NCI-H1092 (cell line): ENCODE measurements at places on chromosomes 3 and 15.

DNA sequence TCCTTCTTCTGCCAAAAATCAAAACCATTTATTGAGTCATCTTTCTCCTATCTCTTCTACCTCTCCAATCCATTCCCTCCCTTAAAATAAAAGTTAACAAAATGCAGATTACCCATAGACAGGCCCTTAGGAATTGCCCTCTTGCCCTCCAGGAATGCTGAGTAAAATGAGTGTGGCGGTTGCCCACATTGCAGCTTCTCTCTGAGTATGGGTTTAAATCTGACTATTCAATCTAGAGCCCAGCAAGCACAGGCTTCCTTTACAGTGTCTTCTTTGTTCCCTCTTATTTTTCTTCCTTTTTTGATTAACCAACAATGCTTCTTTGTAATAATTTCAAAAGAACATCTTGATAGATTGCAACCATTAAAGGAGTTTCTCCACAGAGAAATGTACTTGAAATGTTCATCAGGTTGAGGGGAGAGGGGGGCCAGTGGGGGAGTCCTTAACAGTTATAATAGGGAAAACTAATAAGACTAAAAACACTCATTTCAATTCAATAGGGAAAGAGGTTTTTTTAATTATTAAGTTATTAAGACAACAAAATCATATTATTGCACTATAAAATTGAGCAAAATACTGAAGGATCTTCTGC, 135.3 kb upstream of the LMCD1 start:
- no peak for DNase-seq

- no peak for DNase-seq
Observed at GRCh38 chr15:44682211-44682610, 18.7 kb upstream of the SPG11 start.

DNA sequence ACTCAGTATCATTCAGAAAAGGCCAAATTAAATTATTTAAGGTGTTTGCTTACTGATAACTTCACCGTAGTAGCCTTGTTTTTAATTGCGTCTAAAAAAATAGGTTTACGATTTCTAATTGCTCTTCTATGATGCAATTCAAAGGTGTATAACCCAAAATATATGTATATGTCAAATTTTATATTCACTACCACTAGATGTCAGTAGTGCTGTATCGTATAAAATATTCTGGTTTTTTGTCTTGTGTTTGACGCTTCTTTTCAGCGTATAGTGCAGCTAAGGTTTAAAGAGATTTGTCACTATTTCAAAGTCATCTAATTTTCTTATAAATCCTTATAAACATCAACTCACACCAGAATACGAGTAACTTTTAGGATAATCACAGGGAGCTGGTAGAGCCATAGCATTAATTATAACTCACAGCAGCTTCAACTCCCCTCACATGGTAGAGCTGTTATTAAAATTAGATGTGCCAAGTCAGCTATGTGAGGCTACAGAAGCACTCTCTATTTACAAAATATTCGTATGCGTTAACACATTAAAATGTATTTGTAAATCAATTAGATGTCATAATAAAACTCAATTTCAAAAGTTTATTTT, 3.5 kb downstream of the PFN2 start:
- DNase-seq = peak; percentile 21

DNA sequence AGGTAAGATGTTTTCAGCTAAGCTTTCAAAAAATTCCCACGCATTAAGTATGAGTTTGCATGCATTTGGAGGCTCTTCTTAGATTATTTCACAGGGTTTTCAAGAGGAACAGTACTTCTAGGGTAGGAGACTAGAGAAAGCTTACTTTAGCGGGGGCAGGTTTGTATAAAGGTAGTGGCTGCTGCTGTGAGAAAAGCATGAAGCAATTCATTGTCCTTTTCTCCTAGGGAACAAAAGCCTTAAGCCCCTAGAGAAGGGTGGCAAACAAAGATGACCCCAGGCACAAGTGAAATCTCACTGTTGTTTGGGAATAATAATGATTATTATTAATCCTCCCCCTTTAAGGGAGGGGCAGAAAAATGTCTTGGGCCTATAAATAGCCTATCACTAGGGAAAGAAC, 310.7 kb downstream of the DIPK2A start:
- DNase-seq = no peak

DNA sequence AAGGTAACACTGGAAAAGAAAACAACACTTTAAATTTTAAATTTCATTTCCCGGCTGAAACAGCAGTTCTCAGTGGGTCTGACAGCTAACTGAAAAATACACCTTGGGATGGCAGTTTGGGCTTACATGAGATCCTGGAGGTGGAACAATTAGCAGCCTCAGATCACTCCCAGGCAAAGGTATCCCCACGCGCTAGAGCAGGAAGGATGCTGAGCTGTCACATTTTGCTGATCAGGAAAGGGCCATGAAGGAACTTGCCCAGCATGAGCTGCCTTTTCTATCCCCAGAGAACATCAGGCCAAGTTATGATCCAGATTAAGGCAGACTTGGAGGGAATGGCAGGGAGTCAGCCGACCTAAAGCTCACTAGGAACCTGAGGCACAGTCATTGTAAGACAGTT, 204.8 kb upstream of the SLC2A2 start:
- DNase-seq = no peak

GRCh38 chr15:46956456-46956855, 760.8 kb upstream of the SEMA6D start:
- DNase-seq = no peak

GRCh38 chr3:121981473-121981872, 40.6 kb downstream of the ILDR1 start:
- DNase-seq = no peak

DNA sequence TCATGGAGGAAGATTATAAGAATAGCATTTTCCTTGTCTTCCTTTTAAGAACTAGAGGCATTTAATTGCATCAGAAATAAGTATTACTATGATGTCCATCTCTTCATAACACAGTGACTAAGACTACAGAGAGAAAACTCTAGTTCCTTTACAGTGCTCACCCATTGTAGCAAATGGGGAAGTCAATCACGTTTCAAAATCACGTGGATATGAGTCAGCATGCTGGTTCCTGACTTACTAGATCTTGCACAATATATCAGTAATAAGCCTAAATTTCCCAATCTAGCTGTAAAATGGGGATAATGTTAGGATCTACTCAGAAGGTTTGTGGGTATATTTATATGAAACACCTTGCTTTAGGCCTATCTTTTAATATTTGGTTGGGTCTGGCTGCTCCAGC, 254.8 kb upstream of the EOMES start:
- no peak for DNase-seq

- no peak for DNase-seq
Observed at GRCh38 chr3:76756577-76756976, 283.3 kb upstream of the ROBO2 start.

- DNase-seq = no peak
Observed at GRCh38 chr3:38029400-38030125, at the start of gene PLCD1. Gene PLCD1, minus strand, starts transcription at chr3:38029642. Its CDS starts 103 bp downstream, at chr3:38029539.

DNA sequence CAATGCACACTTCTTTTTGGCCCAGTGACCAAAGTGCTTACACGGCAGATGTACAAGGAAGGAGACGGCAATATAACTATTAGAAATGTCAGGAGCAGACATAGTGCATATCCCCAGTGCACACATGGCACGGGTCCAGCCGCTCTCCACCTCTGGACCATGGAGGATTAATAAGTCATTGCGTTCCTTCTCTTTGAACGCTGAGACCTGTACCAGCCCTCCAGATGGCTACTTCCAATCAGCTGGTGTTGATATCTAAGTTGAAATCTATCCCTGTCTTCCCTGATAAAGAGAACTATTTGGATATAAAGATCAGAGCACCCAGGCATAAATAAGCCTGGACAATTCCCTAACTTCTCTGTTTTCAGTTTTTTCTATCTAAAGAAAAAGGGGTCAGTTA, 212.5 kb downstream of the CADPS start:
- no peak for DNase-seq

GRCh38 chr15:48871542-48871941, 6.4 kb upstream of the EID1 start:
- no peak for DNase-seq

GRCh38 chr3:126423191-126424038, 28.7 kb downstream of the CFAP100 start:
- no peak for DNase-seq

DNA sequence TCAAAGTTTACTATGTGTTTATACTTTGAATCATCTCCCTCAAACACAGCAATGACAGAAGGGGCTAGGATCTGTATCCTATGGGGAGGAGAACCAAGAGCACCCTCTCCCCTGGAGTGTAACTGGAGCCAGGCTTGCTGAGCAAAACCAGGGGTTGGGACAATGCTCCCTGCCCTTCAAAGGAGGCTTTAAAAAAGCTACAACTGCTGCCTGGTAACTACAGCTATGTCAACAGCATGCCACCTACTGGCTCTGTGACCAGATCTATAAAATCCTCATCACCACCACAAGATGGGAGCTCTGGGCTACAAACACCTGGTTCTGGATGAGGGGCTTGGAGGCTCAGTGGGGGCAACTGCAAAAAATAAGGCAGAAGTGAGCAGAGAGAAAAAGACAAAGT, 61.9 kb downstream of the ANO10 start:
- no peak for DNase-seq

- DNase-seq = no peak
Observed at GRCh38 chr15:81379269-81379668, 5.3 kb upstream of the TMC3 start.

GRCh38 chr3:32685543-32686185, 676 bp downstream of the CNOT10 start:
- DNase-seq = no peak

DNA sequence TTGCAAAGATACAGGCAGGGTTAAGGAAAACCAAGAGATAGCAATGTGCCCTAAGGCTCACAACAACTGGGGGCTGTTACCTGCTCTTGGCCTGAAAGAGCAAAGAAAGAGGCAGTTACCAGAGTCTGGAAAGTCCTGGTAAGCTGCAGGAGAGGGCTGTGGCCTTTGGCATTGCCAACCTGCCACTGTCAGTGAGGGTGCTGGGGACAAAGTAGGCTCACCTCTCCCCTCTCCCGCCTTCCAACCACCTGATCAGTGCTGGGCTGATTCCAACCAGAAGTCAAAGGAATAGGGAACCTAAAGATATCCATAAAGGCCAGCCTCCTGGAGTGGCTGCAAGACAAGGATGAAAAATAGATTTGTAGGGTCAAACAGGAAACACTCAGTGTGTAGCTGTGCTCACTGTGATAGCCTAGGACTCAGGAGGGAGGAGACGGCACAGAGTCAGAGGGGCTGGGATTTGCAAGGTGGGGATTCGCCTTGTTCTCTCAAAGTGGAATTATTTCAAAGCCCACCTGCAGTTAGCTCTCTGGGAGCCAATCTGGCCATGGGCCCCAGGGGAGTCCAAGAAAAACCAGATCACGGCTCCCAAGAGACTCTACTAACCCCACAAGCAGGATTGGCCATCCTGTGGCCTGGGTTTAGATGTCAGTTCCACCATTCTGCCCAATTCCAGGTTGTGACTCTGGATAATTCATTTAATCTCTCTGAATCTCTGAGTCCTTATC, 204.0 kb upstream of the BCL6 start:
- DNase-seq = no peak

GRCh38 chr15:59299929-59300617, 72.6 kb downstream of the MYO1E start:
- no peak for DNase-seq

DNA sequence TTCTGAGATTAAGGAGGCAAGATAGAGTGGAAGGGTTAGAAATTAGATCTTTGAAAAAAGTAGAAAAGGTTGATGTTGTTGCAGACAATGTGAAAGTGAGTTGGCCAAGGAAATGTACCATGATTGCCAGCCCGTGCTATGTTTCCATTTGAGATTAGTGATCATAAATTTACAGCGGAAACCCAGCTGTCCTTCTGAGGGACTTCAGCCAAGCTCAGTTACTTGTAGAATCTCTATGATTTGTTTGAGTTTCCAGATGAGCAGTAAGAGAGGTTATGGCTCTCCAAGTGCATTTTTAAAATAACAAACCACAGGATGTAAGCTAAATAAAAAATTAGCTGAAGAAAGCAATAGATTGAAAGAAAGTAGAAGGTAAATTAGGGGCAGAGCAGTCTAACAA, 54.2 kb upstream of the RBMS3 start:
- no peak for DNase-seq

DNA sequence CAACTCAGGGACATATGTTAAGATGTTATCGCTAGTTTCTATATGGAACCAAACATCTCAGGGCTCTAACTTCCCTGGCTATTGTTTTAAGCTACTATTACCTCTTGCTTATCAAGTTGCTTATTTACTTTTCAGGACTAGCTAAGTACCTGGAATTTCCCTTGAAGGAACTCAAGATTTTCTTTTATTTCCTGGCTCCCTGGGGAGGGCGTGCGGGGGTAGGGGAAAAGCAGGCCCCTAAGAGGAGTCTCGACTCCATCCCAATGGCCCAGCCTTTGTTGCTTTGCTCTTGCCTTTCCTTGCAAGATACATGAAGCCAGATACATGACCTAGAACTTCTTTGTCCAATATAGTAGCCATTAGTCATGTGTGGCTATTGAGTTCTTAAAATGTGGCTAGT, 76.9 kb upstream of the STXBP5L start:
- no peak for DNase-seq

DNA sequence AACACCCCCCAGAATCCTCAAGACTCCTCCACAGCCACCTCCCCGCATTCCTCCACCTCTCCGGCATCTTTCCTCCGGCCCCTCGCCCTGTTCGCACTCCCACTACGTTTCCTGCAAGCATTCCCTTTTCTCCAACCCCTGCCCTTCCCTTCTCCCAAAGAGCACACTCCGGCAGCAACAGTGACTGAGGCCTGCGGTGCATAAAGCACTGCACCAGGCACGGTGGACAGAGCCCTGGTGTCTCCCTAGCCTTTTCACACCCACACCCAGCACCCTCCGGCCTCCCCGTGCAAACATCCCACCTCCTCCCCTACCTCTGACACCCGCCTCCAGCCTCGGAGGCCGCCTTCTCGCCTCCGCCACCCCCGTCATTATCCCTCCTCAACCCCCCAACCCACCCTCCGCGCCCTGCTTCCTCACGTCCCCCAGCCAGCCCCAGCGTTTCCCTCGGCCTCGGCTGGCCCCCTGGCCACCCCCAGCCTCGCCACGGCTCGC, 577 bp downstream of the ZNF148 start:
- DNase-seq = peak; percentile 39

- DNase-seq = no peak
Observed at GRCh38 chr15:100947760-100948429, 28.7 kb downstream of the LRRK1 start.

- DNase-seq = no peak
Observed at GRCh38 chr15:48076454-48076853, 44.3 kb upstream of the SLC24A5 start.

DNA sequence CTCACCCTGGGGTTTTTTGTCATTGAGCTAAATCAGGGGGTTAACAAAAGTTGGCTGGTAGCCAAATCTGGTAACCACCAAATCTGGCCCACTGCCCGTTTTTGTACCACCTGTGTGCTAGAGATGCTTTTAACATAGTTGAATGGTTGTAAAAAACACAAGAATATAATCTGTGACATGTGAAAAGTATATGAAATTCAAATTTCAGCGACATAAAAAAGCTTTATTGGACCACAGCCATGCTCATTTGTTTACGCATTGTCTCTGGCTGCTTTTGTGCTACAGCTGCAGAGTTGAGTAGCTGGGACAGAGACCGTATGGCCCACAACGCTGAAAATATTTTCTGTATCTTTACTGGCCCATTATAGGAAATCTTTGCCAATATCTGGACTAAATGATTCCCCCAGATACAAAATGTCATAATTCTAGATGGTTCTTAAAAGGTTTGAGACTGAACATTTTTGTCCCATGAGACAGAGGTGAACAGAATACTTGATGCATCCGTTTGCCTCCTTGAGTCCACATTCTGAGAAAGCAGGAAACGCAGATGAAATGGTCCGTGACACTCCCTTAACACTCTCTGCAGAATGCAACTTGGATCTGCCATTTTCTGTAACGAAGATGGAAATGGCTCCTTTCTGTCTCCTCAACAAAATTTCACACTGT, 120.9 kb upstream of the PDZRN3 start:
- DNase-seq = peak; percentile 31

- DNase-seq = no peak
Observed at GRCh38 chr3:79146024-79146423, 621.8 kb downstream of the ROBO1 start.
